ENCODE measurements at places on chromosomes 7 and 10.

GRCh38 chr7:135251496-135252391 lies 18.1 kb downstream of the STRA8 start:
- DNase-seq = peak; percentile 4
- no peak overlapping the region for H3K27ac ChIP-seq
- no peaks in the 10 kb centered on the region for H3K36me3 ChIP-seq
- H3K4me1 ChIP-seq = peaks cover 11% of the 10 kb centered on the region

- H3K4me3 ChIP-seq = peak overlapping the region; percentile 98
- H3K27me3 ChIP-seq = no peaks in the 10 kb centered on the region
- H3K4me1 ChIP-seq = peaks cover 46% of the 10 kb centered on the region
- DNase-seq = no peak
- H3K36me3 ChIP-seq = peaks cover 6% of the 10 kb centered on the region
Observed at GRCh38 chr7:131327049-131327625, 539 bp upstream of the MKLN1 start.

- no peak overlapping the region for H3K4me3 ChIP-seq
- DNase-seq = no peak
- no peaks in the 10 kb centered on the region for H3K27me3 ChIP-seq
- H3K36me3 ChIP-seq = no peaks in the 10 kb centered on the region
- peaks cover 40% of the 10 kb centered on the region for H3K4me1 ChIP-seq
Observed at GRCh38 chr10:102634686-102635085, 9.6 kb upstream of the TRIM8 start.

- no peak overlapping the region for H3K4me3 ChIP-seq
- H3K4me1 ChIP-seq = no peaks in the 10 kb centered on the region
- H3K27ac ChIP-seq = no peak overlapping the region
- H3K36me3 ChIP-seq = no peaks in the 10 kb centered on the region
- no peaks in the 10 kb centered on the region for H3K27me3 ChIP-seq
Observed at GRCh38 chr10:133197786-133198185, 32.2 kb upstream of the UTF1 start.

GRCh38 chr7:67364441-67365017 lies 367.9 kb downstream of the TYW1 start:
- no peak for DNase-seq
- H3K4me3 ChIP-seq = no peak overlapping the region
- no peak overlapping the region for H3K27ac ChIP-seq
- H3K4me1 ChIP-seq = no peaks in the 10 kb centered on the region
- no peaks in the 10 kb centered on the region for H3K27me3 ChIP-seq

DNA sequence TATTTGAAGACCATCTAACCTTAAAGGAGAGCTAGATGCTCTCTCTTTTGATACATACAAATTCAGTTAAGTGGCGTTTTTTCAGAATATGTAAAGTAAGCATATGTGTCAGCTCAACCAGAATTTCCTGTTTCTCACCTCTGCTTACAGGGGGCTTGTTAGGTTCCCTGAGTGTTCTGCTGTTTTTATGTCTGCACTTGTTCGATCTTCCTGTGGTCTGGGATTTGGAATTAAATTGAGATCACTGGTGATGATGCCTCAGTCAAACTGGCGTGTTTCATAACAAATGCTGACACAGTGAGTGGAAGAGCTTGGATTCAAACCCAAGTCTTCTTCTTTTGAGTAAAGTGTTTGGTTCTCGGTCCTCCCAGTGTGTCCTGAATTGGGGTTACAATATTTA lies 348.3 kb upstream of the AKR1E2 start:
- no peaks in the 10 kb centered on the region for H3K36me3 ChIP-seq
- no peak for DNase-seq
- peaks cover 23% of the 10 kb centered on the region for H3K27me3 ChIP-seq
- peaks cover 11% of the 10 kb centered on the region for H3K4me1 ChIP-seq
- no peak overlapping the region for H3K4me3 ChIP-seq

- H3K27me3 ChIP-seq = no peaks in the 10 kb centered on the region
- H3K36me3 ChIP-seq = no peaks in the 10 kb centered on the region
- H3K4me1 ChIP-seq = peaks cover 8% of the 10 kb centered on the region
- no peak overlapping the region for H3K4me3 ChIP-seq
Observed at GRCh38 chr10:124063750-124064603, 29.4 kb downstream of the CHST15 start.

DNA sequence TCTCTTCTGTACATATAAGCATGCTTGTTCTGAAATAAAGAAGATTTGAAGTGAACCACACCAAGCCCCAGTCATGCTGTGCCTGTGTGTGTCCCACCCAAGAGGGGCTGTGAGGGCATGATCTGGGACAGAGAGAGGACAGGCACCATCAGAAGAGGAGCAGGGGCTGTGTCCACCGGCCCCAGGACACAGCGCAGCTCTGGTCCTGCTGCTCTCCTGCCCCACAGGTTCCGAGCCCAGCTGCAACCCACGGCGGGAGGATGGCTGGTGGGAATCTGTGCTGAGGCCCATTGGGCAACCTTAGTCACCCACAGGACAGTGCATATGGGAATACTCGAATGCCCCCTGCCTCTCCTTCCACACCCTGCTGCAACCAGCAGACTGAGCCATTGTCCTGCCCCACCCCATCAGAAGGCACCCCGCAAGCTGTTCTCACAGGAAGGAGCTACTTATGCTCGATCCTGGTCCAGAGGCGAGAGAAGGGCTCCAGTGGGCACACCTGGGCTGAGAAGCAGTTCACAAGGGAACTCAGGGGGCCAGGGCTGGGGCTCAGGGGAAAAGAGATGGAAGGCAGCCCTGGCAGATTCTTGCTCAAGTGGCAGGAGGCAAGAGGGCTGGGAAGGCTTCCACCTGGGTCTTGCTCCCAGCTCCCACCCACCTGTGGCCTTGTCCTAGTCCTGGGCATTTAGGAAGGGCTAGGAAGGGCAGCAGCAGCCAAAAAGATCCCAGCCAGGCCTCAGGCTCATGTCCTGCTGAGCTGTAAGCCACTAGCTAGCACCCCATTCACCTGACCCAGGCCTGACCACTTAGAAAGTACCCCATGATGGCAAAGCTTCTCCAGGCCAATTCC lies 31.9 kb downstream of the LDB3 start:
- no peaks in the 10 kb centered on the region for H3K4me1 ChIP-seq
- no peak for DNase-seq
- H3K27ac ChIP-seq = no peak overlapping the region
- no peak overlapping the region for H3K4me3 ChIP-seq
- no peaks in the 10 kb centered on the region for H3K27me3 ChIP-seq
- H3K36me3 ChIP-seq = no peaks in the 10 kb centered on the region

DNA sequence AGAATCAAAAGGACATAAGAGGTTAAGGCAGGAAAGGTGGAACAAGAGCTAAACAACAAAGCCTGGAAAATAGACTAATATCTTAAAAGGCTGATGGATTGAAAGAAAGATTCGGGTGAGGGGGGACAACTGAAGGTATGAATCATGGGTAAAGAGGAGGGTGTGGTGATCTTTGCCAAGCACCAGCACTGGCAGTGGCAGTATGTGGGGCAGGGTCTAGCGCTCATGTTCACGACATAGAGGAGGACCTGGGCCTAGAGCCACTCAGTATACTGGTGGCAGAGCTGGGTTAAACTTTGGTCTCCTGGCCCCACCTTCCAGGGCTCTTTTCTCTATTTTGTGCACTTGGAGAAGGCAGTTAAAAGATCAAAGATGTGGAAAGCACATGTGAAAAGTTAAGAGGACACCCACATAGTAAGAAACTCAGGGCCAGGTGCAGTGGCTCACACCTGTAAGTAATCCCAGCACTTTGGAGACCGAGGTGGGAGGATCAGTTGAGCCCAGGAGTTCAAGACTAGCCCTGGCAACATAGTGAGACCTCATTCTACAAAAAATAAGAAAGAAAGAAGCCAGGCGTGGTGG lies 40.5 kb upstream of the MMD2 start:
- no peak for DNase-seq
- H3K27me3 ChIP-seq = no peaks in the 10 kb centered on the region
- peaks cover 21% of the 10 kb centered on the region for H3K36me3 ChIP-seq
- H3K4me1 ChIP-seq = peaks cover 14% of the 10 kb centered on the region

- no peaks in the 10 kb centered on the region for H3K36me3 ChIP-seq
- H3K4me1 ChIP-seq = peaks cover 3% of the 10 kb centered on the region
- no peaks in the 10 kb centered on the region for H3K27me3 ChIP-seq
Observed at GRCh38 chr10:4280461-4281189, 495.6 kb upstream of the KLF6 start.

DNA sequence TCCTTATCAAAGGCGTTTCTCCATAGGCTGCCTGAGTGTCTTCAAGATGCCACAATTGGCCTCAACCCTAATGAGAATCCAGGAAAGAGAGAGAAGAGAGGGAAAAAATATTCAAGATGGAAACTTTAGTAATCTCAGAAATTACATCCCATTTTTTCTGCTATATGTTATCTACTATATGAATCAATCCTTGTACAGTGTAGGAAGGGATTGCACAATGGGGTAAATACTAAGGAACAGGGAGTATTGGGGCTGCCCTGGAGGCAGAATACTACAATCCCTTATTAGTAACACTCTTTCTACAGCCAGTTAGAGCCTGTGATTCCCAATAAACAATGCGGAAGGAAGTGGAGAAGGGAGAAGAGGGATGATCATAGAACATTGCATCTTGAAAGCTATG lies 27.9 kb downstream of the TFPI2 start:
- H3K4me1 ChIP-seq = no peaks in the 10 kb centered on the region
- H3K27me3 ChIP-seq = peaks cover 4% of the 10 kb centered on the region
- H3K36me3 ChIP-seq = no peaks in the 10 kb centered on the region
- no peak overlapping the region for H3K27ac ChIP-seq
- no peak overlapping the region for H3K4me3 ChIP-seq

GRCh38 chr7:90766814-90767564 lies 170.9 kb downstream of the CDK14 start:
- no peaks in the 10 kb centered on the region for H3K4me1 ChIP-seq
- H3K27me3 ChIP-seq = no peaks in the 10 kb centered on the region
- no peaks in the 10 kb centered on the region for H3K36me3 ChIP-seq
- no peak overlapping the region for H3K4me3 ChIP-seq
- DNase-seq = no peak
- no peak overlapping the region for H3K27ac ChIP-seq

DNA sequence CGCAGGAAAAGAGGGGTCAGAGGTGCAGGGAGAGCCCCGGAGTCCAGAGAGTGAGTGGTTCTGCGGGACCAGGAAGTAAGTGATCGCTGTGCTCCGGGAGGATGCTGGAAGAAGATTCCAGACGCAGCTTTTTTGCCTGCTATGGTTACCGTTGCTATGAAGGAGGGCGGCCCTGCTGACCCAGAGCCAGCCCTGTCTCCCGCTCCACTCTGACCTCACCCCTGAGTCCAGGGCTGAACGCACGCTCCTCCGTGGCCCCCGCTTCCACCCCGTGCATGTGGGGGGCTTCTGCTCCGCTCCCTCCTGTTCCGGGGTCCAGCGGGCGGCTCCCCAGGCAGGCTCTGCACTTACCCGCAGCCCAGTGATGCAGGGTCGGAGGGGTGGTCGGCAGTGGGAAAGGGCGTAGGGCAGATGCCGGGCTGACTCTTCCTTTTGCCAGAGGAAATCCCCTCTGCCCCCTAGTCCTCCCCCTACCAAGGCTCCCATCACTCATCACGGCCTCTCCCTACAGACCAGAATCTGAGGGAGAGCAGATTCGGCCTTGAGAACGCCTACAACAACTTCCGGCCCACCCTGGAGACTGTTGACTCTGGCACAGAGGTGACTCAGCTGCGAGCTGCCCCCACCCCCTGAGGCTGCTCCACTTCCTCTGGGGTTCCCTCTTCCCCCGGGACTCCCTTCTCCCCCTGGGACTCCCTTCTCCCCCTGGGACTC lies 2.7 kb upstream of the MUC17 start:
- peak overlapping the region; percentile 81 for H3K4me3 ChIP-seq
- H3K36me3 ChIP-seq = no peaks in the 10 kb centered on the region

DNA sequence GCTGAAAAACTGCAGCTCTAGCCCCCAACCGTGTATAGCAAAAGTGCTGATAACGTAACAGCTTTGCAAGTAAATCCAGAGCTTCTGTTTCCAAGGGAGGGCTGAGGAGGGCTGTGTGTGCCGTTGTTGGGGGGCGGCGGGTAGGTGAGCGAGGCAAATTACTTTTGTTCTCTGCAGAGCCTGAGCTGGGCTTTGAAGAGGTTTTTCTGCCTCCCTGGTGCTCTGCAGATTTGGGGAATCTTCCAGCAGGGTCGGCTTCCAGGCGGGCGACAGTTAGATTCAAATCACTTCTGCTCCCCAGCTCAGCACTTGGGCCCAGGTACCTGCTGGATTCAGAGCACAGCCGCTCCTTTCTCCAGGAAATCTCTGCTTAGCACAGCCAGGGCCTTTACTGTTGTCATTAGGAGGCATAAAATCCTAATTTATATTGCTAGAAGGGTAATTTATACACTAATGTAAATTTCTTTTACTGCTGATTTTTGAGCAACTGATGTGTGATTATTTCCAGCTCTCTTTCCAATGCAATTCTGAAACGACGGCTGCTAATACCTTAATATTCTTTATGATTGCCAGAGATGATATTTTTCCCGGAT lies 442.4 kb downstream of the TYW1 start:
- H3K27ac ChIP-seq = no peak overlapping the region
- no peak for DNase-seq

GRCh38 chr7:135361788-135362187 lies 128.2 kb downstream of the STRA8 start:
- H3K36me3 ChIP-seq = peaks cover 27% of the 10 kb centered on the region
- H3K27me3 ChIP-seq = no peaks in the 10 kb centered on the region
- no peak overlapping the region for H3K4me3 ChIP-seq
- no peak overlapping the region for H3K27ac ChIP-seq
- no peak for DNase-seq
- no peaks in the 10 kb centered on the region for H3K4me1 ChIP-seq

DNA sequence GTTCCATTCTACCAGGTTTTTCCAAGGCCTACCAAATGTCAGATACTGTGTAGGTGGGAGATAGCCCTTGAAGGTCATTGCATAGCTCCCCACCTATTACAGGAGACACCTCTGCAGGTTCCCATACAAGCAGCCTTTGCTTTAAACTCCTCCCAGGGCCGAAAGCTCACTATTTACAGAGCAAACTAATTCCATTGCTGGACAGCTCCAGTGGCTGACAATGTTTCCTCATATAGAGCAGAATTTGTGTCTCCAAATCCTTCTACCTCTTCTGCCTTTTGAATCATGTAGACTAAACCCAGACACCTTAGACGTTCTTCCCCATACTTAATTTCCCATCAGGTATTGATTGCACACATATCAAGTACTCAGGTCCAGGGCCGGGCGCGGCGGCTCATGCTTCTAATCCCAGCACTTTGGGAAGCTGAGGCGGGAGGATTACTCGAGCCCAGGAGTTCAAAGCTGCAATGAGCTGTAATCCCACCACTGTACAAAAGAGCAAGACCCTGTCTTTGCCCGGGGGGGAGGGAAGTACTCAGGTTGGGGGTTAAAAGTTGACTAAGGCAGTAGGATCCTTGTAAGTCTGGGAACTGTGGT lies 2.1 kb downstream of the CNNM1 start:
- no peak overlapping the region for H3K27ac ChIP-seq
- H3K4me1 ChIP-seq = peaks cover 5% of the 10 kb centered on the region

DNA sequence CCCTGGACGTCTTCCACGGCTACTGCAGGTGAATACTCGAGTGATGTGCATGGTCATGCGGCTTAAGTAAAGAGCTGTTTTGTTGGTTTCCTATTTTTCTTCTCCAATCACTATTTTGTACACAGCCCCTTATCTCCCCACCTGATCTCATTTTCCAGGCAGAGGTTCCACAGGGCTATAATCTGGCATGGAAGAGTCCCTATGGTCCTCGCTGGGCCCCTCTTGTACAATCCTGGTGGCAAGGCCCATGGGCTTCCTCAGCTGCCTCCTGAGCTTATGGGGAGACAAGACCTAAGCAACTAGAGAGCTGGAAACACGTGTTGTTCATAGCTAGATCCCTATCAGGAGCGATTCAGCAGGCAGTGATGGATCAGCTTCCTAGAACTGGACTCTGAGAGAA lies 181.3 kb upstream of the ADO start:
- no peak overlapping the region for H3K27ac ChIP-seq
- H3K27me3 ChIP-seq = no peaks in the 10 kb centered on the region
- no peaks in the 10 kb centered on the region for H3K36me3 ChIP-seq
- peaks cover 21% of the 10 kb centered on the region for H3K4me1 ChIP-seq
- no peak overlapping the region for H3K4me3 ChIP-seq
- DNase-seq = no peak
